Epithelial cell of prostate (primary cell): ENCODE measurements at places on chromosomes 4 and X.
A peak's percentile ranks its signal among the peaks of the same experiment; 100 is the strongest.

GRCh38 chr4:186831574-186831973, 107.9 kb upstream of the FAT1 start:
- no peak for DNase-seq

DNA sequence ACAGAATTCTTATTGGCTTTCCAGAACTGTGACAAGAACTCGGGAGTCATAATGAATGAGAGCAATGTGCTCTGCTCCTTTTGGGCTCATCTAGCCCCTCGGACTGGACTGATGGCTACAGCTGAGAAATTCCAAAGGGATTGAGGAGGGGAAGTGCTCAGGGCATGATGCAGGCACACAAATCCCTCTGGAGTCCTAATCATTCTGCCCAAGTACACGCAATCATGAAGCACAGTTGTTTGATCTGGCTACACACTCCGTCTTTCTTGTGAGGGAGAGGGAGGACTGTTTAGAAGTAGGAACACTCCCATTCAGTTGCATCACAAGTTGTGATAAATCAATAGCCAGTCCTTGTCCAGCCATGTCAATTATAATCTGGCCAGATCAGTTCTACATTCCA, 237.5 kb downstream of the COL25A1 start:
- DNase-seq, result no peak

GRCh38 chr4:80295826-80296225, 29.4 kb downstream of the FGF5 start:
- no peak for DNase-seq

- DNase-seq, result no peak
These were observed 9.4 kb upstream of the PAK3 start for GRCh38 chrX:111086591-111087006.

- no peak for DNase-seq
These were observed 63.7 kb upstream of the PLAC1 start for GRCh38 chrX:134721766-134722532.

- DNase-seq, result no peak
These were observed 88.4 kb downstream of the PDE5A start for GRCh38 chr4:119540249-119540648.

DNA sequence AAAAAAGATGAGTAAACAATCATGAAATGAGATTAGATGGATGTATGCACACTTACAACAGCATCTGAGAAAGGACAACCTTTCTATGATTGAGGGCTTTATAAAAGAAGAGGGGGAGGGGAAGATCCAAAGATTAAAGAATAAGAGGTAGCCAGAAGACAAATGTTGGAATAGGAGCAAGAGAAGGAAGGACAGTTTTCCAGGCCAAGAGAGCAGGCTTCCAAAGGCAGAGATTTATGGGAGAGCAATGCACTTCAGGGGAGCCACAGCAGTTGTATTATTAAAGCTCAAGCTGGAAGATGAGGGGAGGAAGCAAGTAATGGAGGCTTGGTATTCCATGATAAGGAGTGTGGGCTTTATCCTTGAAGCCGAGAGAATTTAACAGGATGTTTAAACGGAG, 110.3 kb upstream of the PTPN13 start:
- no peak for DNase-seq

- no peak for DNase-seq
These were observed 17.4 kb downstream of the ARHGEF38 start for GRCh38 chr4:105569866-105570236.

DNA sequence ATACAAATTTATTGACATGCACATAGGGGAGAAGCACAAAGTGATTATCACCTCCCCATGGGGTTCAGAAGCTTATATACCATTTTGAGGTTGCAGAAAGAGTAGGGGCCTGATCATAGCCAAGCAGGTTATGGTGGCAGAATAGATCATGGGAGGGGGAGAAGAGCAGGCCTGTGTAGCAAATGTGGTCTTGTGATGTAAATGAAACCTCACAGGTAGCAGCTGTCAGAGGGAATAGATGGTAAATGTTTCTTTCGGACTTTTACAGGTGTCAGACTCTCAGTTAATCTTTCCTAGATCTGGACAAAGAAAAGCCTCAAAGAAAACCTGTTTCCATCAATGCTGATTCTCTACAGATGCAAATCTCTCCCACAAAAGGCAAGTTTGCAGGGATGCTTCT, 84.4 kb downstream of the CFAP299 start:
- no peak for DNase-seq

GRCh38 chr4:57110640-57111511, 691 bp upstream of the IGFBP7 start:
- DNase-seq, result no peak

DNA sequence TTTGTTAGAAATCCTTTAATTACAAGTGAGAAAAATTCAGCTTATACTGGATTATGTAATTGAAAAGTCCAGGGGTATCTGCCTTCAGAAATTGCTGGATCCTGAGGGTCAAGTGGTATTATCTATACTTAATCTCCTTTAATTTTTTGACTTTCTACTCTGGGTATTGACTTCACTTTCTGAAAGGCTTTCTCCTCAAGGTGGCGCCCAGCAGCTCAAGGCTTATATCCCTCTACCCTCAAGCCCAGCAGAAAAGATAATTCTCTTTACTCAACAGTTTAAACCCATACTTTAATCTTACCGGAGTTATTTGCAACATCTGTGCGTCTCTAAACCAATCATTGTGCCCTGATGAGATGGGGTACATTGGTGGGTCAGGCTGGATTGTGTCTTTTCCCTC, 129.5 kb downstream of the LARP7 start:
- DNase-seq, result no peak

DNA sequence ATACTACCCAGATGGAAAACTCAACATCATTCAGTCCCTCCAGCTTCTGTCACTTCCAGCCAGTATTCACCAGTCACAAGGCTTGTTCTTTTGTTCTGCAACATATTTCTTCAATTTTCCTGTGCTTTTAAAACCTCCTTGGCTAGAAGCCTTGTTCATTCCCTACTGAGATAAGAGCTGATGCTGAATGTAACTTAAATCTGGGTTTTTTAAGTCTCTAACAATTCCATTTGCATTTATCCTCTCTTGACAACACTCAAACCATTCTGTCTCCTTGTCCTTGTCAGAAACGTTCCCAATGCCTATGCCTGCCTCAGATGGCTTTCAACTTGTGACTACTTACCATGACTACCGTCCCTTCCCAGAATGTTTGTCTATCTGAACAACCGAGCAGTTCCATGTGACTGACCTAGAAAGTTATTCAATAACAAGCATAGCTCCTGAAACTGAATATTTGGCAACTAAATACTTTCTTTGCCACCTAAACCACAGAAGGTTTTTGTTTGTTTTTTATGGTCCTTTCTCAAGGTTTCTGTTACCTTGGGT, 682.9 kb upstream of the GALNTL6 start:
- DNase-seq, result no peak

- no peak for DNase-seq
These were observed 34.7 kb downstream of the VSIG4 start for GRCh38 chrX:66004928-66005829.

GRCh38 chr4:152618971-152619370, 60.8 kb downstream of the TMEM154 start:
- peak; percentile 72 for DNase-seq

GRCh38 chrX:8500203-8500602, 35.6 kb downstream of the VCX3B start:
- no peak for DNase-seq

DNA sequence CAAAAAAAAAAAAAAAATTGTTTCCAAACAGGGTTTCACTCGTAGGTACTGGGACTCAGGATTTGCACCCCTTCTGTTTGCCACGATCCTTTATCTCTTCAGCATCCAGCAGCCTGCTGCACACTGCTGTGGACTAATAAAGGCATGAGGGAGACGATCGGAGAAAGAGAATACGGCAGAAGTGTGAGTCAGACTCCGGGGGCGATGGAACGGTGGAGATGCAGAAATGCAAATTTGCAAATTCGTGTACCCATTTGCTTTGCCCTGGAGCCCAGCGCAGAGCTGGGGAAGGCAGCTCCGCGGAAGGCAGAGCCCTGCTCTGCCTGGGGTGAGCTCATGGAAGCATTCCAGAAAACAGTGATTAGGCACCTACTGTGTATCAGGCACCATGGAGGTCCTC, 270.3 kb downstream of the ASMT start:
- DNase-seq, result no peak

GRCh38 chrX:31110657-31111056, 38.8 kb upstream of the FTHL17 start:
- DNase-seq, result no peak

DNA sequence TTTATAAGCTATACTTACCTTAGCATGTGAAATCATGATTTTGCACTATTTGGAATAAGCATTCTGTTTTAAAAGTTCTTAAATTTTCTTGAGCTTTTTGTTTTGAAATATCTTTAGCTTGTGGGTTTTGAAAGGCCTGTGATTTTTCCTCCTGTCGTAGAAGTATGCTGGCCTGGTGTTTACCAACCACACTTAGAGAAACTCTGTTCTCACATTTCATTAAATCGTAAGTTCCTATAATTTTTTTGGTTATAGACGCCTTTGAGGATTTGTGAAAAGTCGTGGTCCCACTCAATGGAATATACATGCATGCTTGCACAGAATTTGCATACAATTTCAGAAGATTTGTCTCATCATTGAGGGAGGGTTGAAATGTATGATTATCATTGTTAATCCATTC, 63.6 kb downstream of the PDLIM5 start:
- DNase-seq, result no peak

- DNase-seq, result no peak
These were observed 103.1 kb upstream of the SHISA3 start for GRCh38 chr4:42293967-42294813.
